ENCODE measurements at places on chromosomes 5 and 9.

DNA sequence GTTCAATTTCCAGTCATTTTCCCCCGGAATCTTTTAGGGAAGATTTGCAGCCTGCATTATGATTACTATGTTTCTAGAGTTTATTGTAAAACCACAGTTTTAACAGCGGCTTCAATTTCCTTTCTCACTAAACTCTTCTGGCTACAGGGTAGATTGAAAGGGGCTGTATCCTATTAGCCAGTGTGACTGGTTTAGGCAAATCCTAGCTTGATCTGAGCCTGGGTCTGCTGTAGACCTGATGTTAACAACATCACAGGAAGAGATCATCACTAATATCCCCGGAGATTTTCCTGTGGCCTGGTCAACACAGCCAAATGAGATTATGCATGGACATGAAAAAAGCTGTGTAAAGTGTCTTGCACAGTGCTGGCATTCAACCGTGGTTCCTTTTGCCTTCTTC, 33.4 kb downstream of the STOM start:
- DNase-seq: no peak

GRCh38 chr9:129211686-129212085, 33.6 kb upstream of the IER5L start:
- no peak for DNase-seq

DNA sequence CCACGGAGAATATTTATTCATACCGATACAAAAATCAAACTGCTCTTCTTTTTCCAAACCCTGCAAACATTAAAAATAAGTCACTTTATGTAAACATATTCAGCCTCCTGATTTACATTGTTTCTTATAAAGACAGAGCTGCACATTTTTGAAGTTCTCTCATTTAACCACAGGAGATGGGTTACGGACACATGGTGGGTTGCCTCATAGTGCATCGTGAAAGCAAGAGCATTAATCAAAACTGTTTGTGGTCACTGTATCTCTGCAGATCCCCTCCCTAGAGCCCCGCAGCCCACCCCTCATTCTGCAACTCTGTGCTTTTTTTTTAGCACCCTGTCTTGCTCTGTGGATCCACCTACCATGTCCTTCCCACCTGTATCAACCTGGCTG, 43.3 kb upstream of the EQTN start:
- DNase-seq: no peak

GRCh38 chr9:4640027-4640426, 22.1 kb upstream of the PLPP6 start:
- peak; percentile 8 for DNase-seq

GRCh38 chr5:176180339-176180738, 57.9 kb upstream of the SIMC1 start:
- no peak for DNase-seq

DNA sequence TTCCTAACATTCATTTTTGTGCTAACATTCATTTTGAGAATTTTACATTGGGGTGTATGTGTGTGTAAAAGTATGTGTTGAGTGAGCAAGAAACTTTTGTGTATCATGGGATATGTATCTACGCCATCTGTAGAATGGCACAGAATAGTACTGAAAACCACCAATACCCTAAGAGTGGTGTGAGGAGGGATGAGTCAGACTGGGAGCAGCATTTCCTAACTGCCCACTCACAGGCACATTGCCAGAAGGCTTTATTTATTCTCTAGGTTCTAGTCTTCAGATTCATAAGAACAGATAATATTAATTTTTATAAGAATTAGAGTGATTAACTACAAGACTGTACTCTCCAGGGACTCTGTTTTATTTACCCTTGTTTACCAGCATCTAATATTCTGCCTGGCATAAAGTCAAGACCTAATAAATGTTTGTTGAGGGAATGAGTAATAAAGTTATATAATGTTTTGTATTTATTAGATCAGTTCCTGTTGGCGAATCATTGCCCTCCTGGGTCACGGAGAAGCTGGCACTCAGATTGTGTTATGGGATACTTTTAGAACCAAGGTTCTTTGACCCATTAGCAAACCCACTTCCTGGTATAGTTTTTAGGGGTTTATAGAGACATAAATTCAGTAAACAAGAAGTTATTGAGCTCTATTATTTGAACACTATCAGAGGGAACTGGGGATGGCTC, 159.1 kb upstream of the PPP2R2B start:
- DNase-seq: peak; percentile 27

DNA sequence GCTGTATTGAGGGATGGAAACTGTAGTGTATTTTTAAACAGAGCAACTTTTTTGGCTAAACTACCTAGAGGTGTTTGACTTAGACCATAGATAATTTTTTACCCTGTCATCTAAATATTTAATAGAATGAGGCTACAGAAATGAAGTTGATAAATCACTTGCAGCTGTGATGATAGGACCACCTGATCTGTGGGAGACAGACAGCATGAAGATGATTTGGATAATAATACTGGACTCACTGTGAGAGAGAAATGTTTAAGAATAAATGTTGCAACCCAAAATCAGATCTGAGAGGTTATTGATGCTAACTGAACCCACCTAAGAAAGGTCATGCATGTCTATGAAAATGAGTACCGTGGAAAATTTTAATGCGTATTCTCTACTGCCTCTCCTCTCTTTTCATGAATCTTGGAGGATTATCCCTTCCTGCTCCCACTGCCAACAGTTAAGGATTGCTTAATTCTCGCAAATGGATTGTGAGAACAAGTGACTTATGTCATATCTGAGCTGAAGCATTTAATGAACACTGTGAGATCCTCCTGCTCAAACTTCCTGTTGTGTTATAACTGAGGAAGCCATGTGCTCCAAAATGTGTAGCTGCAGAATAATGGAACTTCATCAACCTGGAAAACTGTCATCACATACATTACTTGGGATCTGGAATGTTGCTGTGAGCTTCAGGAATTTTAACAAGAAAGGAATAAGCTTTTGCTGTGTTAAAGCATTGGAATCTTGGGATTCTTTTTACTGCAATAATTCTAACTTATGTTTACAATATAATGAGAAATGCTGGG, 617.9 kb upstream of the CDH18 start:
- no peak for DNase-seq

- no peak for DNase-seq
Measured at GRCh38 chr9:32875242-32875641, 91.9 kb downstream of the TMEM215 start.

DNA sequence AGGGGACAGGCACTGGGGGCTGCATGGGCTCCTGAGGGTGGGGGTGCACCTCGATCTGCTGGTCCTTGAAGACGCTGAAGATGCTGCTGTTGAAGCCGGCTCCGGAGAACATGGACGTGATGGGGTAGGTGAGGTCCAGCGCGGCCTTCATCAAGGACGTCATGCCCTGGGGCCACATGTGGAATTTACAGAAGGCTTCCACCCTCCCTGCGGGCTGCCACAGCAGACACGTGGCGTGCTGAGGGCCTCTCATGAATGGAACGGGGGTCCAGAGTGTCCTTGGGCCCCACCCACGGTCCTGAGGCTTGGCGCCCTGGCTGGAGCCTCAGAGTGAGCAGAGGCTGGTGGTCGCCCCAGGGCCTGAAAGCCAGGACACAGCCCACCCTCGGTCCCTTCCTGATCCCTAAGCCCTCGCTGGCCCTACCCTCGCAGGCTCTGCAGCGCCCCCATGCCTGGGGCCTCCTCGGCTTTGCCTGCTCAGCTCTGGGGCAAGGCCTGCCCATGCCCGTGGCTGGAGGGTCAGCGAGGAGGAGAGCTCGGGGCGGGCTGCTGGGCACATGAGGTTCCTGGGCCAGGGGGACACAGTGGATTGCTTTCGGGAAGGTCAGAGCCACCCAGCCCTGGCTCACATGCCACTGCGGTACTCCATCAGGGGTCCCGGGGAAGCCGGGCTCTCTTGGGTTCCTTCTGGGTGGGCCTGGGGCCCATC, 5.3 kb upstream of the NSMF start:
- DNase-seq: no peak

GRCh38 chr9:133331641-133332380, 4.2 kb downstream of the SURF6 start:
- no peak for DNase-seq

- DNase-seq: no peak
Measured at GRCh38 chr5:124245276-124245675, 501.2 kb downstream of the ZNF608 start.

DNA sequence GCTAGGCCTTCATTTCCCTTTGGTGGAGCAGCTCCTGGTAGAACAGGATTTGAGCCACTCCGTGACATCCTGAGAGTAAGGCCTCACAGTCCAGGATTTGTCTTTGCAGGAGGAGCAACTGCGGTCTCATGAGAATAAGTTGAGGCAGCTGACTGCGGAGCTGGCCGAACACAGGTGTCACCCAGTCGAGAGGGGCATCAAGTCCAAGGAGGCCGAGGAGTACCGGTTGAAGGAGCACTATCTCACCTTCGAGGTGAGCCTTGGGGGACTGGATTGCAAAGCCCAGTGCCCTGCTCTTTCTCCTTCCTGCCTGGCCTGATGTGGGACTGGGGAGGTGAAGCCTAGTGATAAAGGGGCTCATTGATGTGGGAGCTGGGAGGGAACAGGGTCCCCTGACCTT, 44.3 kb downstream of the PSD2 start:
- DNase-seq: no peak

- DNase-seq: no peak
Measured at GRCh38 chr5:54695198-54695966, 177.8 kb downstream of the SNX18 start.

DNA sequence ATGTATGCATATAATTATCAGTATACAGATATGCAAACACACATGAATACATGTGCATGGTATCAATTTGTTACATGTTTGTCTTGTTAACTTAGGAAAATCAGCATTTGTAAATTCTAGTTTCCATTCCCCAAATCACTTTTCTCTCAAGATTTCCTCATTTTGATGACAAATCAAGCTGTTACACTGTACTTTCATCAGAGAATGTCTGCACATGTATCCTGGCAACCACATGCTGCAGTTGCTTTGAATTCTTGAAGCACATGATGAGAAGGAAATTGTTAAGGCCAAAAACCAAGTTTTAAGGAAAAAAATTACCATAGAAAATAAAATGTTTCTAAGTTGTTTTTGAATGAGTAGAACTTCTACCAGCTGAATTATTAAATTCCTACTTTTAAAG, 1834.5 kb downstream of the EFNA5 start:
- DNase-seq: no peak

DNA sequence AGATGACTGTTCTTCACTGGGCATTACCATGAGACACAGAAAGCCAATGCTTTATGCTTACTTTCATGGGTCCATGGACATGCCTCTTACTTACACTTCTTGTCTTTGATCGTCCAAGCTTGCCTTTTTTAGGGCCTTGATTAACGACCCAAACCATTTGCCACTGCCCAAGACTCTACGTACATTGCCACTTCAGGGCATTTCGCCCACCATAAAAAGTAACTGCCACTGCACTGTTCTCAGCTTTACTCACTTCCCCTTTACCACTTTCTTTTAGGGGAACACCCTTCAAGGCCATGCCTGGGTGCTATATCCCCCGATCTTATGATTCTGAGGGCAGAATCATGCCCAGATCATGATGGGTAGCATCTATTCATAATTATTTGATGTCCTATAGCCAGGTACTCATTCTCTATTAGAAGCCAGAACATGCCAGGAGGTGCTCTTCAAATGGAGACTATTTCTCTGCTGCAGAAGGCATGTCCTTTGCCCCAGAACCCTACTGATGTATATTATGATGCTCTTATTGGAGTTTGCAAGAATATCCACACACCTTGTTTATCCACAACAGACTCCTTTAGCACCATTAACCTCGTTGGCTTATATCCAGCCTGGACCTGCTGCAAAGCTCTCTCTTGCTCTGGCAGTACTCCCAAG, 64.1 kb upstream of the RAD23B start:
- DNase-seq: no peak

- DNase-seq: no peak
Measured at GRCh38 chr5:158925314-158925713, 174.4 kb downstream of the EBF1 start.

GRCh38 chr5:66529182-66529581, 67.0 kb upstream of the MAST4 start:
- DNase-seq: no peak

DNA sequence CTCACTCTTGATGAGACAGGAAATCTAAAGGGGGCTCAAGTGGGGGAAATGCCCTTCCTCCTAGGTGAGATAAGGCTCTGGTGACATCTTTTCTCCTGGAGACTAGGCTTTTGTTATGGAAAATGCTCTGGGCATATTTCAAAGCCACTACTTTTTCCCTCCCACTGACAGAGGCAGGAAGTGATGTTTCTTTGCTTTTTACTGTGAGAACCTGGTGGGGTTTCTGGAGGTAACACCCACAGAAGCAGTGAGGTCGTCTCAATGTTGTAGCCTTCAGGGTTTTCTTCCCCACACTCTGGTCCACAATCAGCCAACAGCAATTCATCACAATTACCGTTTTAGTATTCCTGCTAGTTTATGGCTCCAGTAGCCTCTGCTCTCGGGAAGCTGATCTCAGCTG, 41.4 kb upstream of the FAM240B start:
- DNase-seq: no peak

DNA sequence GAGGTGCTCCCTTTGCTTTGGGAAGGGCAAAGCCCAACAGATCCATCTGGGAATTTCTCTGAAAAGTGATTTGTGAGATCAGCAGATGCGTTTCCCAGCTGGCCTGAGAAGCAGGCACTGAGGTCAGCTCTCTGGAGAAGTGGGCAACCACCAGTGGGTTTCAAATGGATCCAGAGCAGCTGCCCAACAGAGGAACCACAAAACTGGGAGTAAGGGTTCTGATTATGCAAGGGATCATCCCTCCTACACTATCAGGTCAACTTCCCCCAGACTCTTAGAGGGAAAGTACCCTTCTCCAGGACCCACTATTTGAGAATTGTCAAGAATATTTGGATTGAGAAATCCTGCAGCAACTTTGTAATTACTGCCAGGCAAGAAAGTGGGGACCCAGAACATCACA, 21.7 kb downstream of the CCL28 start:
- DNase-seq: no peak

Measured in LoVo (cell line).